GM12891 (cell line): ENCODE measurements at places on chromosomes 4 and X.

DNA sequence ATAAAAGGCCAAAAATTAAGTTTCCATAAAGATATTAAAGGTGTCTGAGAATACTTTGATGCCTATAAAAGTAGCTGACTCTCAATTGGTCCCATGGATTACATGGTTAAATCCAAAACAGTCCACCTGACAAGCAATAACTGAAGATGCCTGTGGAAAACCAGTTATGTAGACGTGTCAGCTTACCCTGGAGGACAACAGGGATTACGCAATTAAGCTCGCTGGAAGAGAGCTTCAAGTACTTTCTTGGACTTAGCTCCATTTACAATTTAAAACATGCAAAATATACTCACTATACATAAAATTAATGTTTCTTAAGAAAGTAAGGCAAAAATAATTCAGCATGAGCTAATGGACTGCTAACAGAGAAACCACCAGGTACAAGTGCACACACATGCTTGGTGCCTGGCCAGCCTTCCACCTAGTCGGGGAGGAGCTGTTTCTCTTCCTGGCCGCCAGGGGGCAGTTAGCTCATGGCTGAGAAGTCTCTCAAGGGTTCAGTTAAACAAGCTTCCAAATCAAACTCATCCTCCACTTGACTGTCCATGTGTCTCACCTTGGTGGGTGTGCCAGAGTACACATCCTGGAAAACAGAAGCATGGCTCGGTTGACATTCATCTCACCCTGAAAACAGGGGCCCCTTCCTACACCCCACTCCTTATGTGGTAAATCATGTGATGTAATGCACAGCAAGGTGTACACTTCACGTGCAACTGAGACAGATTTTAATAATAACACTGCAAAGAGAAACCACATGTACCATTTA, 9.2 kb upstream of the FAM53A start:
- DNase-seq, result peak; percentile 51

DNA sequence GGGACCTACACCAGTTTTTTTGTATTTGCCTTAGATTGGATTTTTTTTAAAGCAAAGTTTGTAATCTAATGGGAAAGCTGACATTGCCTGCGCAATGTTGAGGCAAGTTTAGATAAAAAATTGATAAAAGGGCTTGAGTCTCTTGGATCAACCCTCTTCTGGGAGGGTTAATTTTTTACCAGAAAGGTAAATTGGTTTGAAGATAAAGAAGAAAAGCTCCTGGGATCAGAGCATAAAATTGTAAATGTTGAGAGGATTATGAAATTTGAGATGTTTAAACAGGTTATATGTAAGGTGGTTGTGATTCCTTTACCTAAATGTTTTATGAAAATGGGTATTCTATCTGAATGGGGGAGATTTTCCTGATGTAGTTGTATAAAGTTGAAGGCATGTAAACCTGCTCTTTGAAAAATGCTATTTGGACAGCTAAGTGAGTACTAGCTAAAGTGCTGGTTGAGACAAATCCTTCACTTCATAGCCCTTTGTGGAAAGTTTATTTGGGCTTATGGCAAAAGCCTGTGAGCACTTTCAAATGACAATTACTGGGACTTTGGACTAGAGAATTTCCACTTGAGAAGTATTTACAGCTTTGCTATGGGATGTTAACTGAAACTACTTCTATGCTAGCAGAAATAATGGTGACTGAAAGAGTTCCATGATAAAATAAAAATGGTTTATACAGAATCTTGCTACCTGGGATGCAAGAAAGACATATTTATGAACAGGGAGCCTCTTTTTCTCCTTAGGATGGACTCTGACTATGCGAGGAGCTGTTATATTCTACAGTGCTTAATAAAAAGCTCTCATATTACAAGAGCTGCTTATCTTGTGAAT, 56.2 kb downstream of the UGT2B10 start:
- no peak for DNase-seq

DNA sequence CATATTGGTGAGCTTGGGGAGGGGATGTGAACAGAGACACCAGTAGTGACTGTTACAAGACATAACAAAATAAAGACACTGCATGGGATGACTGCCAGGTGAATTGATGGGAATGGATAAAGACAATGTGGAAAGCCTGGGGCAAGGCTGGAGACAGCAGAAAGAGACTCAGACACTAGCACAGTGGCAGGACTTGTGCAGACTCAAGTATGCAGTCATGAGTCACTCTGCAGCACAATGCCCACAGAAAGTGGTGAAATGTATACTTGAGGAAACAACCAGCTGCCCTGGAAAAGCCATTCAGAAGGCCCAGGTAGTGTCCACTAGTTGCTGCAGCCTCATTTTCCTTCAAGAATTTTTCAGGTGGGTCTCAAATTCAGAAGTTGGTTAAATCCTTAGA, 452.3 kb downstream of the MID1IP1 start:
- DNase-seq, result no peak

DNA sequence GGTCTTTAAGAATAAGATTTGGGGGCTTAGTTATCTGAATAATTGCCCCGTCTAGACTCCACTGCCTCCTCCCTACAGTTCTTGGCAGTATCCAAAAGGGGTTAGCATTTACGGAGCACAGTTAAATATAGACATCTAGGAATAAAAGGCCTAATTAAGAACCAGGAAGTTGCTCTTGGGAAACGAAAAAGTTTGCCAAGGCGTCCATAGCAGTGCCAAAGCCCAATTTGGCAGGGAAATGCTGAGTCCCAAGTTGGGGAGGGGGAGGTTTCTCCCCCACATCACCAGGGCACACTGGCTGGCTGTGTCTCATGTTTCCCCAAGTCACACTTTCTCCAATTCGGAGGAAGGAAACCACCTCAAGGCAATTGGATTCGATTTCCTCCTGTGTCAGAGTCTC, 338.7 kb downstream of the FBXW7 start:
- no peak for DNase-seq
